ENCODE measurements at places on chromosomes 6 and 20.

DNA sequence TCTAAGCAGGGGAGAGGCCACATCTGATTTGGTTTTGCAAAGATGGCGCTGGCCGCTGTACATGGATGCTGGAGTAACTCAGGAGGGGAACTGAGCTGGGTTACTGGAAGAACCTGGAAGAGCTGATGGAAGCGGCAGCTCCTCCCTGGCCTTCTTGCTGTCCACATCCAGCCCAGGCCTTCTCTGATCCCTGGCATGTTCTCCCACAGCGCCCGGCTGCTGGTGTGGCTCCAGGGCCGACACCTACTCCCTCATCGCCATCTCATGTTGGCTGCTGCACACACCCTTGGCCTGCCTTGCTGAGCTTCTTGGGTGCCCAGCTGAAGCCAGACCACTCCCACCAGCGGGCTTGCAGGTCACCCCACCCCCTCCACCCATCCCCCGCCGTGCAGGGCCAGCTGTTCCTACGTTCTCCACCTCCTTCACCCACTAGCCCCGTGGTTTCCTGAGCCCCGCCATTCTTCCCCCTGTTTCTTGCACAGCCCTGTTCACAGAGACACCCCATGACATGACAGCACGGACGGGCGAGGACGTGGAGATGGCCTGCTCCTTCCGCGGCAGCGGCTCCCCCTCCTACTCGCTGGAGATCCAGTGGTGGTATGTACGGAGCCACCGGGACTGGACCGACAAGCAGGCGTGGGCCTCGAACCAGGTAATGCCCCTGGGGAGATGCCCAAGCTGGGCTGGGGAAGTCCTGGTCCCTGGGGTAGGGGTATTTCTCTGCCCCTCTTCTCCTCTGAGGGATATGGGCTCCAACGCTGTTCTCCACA lies 28.4 kb downstream of the VSTM2L start:
- DNase-seq: no peak

DNA sequence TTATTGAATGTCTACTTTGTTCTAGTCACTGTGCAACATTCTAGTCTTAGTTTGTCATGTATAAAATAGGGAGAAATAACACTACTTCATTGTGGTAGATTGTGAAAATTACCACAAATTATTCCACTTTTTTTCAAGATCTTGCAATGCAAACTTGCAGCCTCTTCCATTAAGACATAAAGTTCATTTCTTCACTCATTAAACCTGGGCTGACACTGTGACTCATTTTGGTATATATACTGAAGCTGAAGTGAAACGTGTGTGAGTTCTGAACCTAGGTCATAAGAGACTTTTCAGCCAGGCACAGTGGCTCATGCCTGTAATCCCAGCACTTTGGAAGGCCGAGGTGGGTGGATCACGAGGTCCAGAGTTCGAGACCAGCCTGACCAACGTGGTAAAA lies 329.0 kb downstream of the BCKDHB start:
- no peak for DNase-seq

DNA sequence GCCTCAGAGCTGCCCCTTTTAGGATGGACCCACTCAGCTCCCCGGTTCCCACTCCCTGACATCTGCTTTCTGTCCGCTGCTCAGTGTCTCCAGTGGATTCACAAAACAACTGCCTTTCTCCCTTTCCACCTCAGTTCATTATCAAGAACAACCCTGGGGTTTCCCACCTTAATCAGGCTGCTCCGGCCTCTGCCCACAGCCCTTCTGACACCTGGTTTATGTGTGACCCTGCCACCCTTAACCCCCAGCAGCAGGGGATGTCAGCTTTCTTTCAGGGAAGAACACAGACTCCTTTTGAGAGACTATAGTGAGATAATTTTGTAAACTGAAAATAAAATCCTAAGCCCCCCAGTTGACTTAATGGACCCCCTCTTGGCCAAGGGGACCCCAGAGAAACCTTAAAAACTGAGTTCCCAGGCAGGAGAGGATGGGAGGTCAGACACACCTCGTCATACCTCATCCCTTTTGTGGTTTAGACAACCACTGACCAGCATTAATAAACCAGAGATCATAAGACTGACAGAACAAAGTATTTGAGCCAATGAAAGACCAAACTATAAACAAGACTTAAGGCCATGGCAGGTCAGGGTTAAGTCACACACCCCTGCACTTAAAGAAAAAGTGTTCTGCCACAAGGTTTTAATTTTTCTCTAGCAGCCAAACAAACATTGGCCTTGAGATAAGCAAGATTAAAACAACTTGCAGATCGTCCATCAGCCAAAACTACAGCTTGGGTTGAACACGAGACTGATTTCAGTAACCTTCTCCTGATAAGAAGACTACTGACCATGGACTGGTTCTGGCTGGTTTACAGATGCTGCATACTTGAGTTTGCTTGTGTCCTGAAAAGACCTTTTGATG lies 42.4 kb upstream of the DDR1 start:
- no peak for DNase-seq

DNA sequence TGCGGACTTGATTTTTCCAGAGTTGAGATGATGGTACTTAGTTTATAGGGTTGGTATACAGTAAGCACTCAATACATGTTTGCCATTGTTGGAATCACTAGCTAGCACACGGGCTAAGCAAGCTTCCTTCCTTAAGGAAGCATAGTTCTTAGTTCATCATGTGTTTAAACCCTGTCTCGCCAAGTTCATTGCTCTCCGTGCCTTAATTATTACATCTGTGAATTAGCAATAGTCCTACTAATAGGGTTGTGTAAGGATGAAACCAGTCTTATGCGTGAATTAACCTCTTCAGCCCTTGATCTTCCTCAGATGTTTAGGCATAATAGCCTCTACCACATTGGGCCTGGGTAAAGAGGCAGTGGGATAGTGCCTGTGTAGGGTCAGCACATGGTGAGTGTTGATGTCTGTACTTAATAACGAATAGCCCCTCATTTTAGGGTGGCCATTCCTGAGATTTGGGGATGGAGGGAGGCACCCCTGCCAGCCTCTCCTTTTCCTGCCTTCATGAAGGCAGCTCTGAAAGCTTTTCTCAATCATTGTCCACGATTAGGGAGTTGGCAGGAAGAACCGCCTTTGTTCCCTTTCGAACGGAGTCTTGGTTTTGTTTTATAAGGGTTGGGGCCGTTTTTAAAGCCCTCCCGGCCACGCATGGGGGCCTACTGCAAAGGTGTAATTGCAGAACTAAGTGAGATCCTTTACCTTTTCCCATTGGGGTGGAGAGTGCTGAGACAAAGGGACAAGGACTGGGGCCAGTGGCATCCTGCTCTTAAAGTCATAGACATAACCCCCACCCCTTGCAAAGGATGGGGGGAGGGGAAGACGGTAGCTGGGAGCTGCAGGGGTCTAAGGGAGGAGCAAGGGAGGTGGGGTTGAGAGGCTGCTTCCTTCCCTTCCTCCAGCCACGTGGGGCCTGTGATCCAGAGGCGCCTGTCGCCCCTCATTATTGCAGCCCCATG lies 2.1 kb downstream of the DNMT3B start:
- no peak for DNase-seq

DNA sequence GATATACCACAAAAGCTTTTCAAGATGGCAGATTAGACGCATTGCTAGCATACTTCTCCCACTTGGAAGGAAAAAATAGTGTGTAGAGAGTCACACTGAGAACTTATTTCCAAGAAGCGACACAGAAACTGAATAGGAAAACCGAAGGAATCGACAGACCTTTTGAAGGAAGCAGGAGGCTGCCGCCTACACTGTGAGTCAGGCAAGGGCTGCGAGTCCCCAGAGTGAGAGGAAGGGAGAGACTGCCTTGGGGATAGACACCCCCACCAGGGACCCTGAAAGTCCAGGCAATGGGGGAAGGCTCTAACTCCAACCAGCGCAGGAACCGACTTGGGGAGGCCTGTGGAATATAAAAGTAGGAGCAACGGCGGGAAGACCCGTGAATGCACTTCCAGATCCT lies 53.7 kb upstream of the SIRPG start:
- no peak for DNase-seq

DNA sequence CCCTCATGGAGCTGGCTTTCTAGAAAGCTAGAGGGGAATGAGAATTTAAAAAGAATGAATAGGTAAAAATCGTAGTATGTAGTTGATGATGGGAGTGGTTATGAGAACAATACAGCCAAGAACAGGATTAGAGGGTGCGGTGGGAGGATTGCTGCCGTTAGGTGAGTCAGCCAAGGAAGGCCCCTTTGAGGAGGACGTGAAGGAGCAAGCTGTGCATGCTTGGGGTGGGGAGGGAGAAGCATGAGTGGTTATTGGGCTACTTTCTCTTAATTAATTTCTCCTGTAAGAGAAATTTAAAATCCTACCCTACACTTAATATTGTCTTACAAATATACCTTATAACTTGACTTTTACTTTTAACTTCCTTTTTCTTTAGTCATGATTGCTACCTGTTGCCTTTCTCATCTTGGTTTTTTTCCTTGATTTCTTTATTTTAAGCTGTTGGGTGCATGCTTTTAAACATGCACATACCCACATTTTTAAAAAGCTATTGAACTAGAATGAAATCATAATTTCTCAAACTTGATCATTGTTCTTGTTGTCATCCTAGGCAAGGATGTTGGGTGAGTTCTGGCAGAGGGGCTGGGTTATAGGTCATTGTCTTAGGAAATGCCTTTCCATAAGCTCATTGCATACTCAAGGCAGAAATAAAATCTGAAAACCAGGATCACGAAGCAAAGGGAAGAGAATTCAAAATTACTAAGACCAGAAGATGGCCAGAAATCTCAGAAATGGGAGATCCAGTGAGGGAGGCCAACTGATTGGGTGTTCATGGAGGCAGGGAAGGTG lies 114.5 kb downstream of the TCP11 start:
- no peak for DNase-seq

DNA sequence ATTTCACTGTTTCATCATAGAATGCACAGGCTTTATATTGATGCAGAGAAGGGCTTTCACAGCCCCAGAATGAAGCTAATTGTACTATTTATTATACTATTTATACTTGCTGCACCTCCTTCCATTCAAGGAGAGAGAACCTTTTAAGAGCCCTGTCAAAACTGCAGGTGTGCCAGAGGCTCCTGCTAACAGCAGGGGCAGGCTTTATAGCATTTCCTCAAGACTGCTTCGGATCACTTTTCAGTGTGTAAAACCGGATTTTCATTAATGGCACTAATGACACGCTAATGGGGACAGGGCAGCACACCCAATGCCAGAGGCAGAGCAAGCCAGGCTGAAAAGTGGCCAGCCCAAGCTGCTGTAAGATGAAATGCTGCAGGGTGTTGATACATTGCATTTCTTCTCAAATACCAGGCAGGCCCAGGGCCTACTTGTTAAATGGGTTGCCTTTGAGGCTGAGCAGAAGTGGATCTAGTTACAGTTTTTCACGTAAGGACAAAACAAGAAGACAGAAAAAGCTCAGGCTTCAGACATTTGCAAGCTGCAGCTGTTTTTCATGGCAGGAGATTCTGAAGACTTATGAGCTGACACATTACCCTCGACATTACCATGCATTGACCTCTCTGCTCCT lies 487.7 kb upstream of the BTBD3 start:
- no peak for DNase-seq

DNA sequence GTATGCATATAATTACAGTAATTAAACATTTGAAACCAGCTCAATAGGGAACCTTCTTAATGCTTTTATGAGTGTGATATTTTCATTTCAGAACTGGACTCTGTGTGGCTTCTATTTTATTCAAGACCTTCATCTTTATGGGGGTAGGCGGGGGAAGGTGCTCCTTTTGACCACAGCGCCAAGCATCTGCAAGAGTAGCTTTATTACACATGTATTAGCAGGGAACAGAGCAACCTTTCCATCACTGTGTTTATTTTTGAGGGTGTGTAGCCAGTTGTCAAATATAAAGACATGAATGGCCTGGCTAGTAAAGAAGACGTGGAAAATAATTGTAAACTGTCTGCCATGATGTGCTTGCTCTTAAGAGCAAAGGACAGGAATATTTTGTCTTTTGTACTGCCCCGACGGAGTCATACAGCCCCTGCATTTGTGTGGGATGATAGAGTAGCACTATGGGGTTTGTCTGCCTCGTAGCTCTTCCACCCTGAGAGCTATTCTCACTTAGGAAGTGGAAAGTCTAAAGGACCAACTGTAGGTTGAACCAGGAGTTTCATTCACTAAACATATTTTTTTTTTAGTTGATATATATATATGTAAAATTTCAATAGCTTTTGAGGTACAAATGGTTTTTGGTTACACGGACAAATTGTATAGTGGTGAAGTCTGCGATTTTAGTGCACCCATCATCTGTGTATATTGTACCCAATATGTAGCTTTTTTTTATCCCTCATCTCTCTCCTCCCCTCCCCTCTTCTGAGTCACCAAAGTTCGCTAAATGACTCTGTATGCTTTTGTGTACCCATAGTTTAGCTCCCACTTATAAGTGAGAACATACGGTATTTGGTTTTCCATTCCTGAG lies 91.2 kb downstream of the CARMIL1 start:
- no peak for DNase-seq

GRCh38 chr20:15098351-15098750 lies 760.9 kb upstream of the FLRT3 start:
- no peak for DNase-seq

GRCh38 chr20:14441201-14441600 lies 103.8 kb upstream of the FLRT3 start:
- no peak for DNase-seq

- DNase-seq: no peak
Measured at GRCh38 chr6:56868687-56869086, 86.2 kb upstream of the BEND6 start.

GRCh38 chr20:46171909-46172308 lies 53.8 kb downstream of the CD40 start:
- DNase-seq: no peak

GRCh38 chr20:60180986-60181385 lies 222.8 kb downstream of the CDH26 start:
- no peak for DNase-seq
